ENCODE measurements at places on chromosomes 7 and 10. TPM values are rescaled to one million over a fixed set of nuclear protein-coding genes. Genes with fewer than 3 reads are reported as not detected.

The LDB3 gene
- 3.4 TPM for total RNA-seq

The TUBAL3 gene
- 0.19 TPM for total RNA-seq

The RPEL1 gene
- total RNA-seq: not detected

The WEE2 gene
- not detected for total RNA-seq

The OPN1SW gene
- not detected for total RNA-seq

The CFAP43 gene
- not detected for total RNA-seq

The CCZ1 gene
- 42.6 TPM for total RNA-seq

DNA sequence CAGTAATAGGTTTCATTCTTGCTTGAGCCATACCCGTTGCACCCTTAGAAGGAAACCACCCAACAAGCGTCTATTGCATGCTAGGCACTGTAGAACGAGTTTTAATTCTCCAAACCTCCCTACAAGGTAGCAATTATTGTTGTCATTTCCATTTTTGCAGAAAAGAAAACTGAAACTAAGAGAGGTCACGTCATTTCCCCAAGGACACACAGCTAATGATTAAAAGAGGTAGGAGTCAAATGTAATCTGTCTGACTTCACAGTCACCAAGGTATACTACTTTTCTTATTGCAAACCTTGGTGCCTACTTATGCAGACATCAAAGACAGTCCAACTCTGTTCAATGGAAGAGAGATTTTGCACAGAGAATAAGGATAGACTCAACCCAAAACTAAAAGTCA, 49.1 kb upstream of the C1QL3 start:
- DNase-seq: no peak

DNA sequence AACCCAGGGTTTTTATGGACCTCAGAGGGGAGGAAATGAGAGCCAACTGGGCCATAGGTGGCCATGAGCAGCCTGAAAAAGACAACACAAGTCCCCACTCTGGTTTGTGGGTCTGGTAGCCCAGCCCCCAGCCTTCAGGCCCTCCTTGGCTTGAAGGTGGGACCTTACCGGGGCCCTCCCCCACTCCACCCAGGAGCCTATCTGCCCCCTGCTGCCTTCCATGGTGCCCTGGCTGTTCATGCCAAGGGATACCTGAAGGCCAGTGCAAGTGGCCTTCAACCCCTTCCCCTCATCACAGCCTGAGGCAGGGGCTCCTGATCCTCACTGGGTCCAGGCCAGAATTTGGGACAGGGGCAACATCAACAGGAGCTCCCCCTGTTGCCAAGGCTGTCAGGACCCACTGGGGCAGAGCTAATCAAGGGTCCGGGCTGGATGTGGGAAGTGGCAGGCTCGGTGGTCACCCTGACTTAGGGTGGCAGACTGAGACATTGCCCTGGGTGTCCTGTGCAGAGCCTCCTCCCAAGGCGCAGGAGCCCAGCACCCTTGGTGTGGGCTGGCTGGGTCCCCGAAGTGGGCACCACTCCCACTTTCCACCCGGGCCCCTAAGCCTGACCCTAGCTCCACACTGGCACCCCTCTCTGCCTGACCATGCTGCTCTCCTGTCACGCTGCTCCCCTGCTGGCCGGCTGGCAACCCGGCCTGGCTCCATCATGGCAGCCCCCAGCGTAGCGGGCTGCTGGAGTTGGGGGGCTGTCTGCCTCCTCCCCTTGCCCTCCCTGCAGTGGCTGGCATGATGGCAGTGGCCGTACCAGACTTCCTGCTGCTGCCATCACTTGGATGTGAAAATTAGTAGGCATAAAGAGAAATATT, 6.4 kb downstream of the WDFY4 start:
- no peak for DNase-seq

DNA sequence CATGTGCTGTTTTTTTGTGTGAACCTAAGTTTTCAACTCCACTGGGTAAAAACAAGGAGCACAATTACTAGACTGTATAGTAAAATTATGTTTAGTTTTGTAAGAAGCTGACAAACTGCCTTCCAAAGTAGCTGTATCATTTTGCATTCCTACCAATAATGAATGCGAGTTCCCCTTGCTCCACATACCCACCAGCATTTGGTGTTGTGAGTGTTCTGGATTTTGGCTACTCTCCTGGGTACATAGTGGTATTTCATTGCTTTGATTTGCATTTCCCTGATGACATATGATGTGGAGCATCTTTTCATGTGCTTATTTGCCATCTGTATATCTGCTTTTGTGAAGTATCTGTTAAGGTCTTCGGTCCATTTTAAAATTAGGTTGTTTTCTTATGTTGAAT, 178.2 kb downstream of the HIBADH start:
- DNase-seq: no peak

DNA sequence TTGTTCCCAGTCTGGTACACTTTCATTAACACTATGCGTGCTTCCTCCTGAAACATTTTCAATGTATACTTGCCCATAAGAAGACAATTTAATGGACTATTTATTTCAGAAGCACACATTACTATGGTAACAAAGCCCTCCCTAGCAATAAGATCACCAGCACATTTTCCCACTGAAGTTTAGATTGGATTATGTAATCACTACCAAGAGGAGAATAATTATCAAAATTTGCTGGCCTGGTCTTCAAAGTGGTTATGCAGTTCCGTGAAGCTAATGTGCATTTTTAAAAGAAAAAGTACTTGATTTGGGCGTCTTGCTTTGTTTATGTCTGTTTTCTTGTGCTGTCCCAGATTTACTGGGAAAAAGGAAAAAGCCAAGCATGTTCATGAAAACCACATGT, 61.9 kb downstream of the AP3M1 start:
- no peak for DNase-seq

DNA sequence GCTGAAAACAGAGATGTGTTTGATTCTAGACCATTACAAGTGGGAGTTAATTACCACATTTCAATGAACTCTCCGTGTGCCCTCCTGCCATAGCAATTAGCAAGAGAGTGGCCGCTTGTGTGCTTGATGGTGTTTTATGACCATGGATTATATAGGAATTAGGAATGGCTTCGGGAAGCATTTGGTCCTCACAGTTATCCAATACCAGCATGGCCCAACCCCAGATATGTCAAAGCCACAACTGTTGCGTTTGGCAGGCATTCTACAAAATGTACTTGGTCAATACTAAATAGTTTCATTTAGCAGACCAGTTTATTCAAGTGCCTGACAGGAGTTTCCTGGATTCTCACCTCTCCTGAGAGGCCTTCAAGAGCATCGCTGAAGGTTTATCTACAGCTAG, 509.0 kb upstream of the GALNT17 start:
- no peak for DNase-seq

Measured in esophagus squamous epithelium (tissue), 5 donors.